Stimulated activated CD8-positive, alpha-beta memory T cell treated with anti-CD3 and anti-CD28 coated beads, Interleukin-7, amount 100 ng/mL, for 48 hours (primary cell): ENCODE measurements at places on chromosomes 2 and 18.

DNA sequence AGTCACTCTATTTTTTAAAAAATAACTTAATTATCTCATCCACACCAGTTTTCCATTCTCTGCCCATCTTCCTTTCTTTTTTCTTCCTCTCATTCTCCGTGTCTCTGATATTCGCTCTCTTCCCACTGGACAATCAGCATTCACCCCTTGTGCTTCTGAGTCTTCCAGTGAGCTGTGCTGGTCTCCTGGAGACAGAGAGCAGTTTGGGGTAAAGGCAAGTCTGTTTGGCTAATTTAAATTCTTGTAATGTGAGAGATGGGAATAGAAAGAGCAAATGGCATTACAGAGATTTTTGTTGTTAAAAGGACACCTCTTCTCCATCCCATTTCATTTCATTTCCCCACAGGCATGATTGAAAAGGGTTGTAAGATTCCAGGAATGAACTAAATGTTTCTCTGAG lies 107.5 kb downstream of the DTNA start:
- no peak for DNase-seq

DNA sequence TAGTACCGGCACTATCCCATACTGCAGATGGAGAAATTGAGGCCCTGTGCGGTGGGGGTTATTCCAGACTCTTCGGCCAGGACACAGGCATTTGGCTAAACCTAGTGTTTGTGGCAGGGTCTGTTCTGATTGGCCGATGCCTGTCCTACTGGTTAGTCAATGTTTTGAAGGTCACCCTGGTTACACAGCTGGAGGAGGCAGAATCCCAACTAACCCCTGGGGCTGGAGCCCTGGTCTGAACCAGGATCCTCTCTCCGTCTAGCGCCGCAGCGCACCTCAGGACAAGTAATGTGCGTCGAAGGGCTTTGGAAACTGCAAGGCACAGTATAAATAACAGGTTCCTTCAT lies 19.4 kb downstream of the TEX44 start:
- no peak for DNase-seq

- no peak for DNase-seq
These were observed 33.6 kb downstream of the STEAP3 start for GRCh38 chr2:119257198-119257597.

- no peak for DNase-seq
These were observed 58.5 kb downstream of the E2F6 start for GRCh38 chr2:11407413-11407812.

- DNase-seq = no peak
These were observed 37.9 kb downstream of the SEMA4F start for GRCh38 chr2:74691929-74692328.
